Panc1 (cell line): ENCODE measurements at places on chromosomes 13 and 19.

DNA sequence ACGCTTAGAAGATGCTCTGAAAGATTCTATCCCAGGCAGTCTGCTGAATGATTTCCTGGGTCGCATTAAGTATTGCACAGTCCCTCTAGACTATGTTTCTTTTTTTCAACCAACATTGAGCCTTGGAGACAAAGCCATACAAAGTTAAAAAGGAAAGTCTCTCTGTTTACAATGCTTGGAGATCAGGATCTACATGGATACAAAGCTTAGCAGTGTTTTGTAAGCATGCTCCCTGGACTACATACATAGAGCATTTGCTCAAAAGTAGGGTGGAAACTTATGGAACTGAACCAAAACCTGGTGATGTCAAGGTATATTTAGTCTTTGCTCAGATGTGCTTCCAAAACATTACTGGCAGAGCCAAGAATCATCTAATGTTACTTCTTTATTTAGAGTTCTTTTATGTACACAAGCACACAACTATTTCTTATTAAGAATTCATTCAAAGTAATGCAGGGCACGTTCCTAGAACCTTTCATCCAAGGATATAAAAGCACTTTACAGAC is 241.2 kb downstream of the ABCC4 start:
- DNase-seq, result no peak

GRCh38 chr19:23887642-23888041 is 27.0 kb upstream of the ZNF726 start:
- no peak for DNase-seq

GRCh38 chr19:52640916-52641315 is 2.8 kb upstream of the ZNF83 start:
- DNase-seq, result no peak

GRCh38 chr13:22915442-22916082 is 265.2 kb upstream of the SGCG start:
- DNase-seq, result no peak

DNA sequence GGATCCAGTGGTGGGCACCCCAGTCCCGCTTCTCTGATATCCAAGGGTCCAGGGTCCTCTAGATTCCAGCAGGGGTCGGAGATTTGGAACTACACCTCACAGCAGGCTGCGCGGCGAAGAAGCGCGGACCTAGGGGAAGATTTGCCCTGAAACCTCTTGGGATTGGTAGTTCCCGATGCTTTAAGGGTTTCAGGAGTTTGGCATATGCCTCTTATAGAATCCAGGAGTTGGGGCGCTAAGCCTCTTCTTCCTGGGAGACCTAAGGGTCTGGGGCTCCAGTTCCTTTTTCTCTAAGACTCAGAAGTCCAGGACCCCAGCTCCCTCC is 349 bp downstream of the BCL2L12 start:
- no peak for DNase-seq

DNA sequence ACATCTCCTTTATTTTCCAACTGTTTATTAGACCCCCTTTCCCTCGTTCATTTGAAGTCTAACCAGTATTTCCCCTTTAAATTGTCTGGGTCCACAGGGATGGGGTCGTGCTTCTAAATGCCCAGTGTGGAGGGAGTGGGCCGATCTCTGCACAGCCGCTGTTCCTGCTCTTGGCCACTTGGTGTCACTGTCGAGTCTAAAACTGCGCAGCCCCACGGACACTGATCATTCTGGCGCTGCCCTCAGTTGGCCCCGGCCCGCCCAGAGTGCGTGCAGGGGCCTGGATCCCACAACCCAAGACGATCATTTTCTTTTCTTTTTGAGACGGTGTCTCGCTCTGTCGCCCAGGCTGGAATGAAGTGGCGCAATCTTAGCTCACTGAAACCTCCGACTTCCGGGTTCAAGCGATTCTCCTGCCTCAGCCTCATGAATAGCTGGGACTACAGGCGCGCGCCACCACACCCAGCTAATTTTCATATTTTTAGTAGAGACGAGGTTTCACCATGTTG is 12.0 kb downstream of the WDR88 start:
- DNase-seq, result peak; percentile 50

DNA sequence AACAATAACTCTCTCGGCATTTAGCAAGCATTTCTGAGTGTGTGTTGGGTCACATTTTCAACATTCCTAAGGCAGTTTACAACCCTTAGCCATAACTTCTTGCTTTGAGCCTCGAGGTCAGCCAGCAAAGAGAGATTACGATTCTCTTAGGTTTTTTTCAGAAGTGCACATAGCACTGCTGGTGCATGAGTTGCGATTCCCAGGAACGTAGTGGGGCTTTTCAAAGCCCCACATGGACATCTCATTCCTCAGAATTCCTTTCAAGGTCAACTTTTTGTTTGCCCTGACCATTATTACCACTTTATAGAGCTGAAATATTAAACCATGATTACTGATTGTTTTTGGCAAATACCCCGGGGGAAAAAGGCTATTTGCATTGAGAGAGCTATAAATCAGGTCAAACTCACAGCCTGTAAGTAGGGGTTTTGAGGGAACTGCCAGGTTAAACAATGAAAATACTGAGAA is 705.3 kb downstream of the GPC5 start:
- DNase-seq, result no peak

DNA sequence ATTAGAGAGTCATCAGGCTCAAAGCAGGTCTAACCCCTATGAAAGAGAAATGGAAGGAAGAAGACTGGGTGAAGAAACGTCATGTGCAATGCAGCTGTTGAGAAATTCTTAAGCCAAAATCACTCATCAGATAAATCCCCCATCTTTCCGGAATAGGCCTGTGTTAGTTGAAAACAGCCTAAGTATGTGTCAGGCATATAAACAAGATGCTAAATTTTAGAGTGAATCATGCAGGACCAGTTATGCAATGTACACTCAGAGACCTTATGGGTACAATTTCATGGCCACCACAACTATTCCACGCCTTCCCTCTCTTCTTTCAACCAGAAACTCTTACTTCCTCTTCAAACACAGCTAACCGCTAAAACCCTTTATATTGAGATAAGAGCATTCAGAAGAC is 717.7 kb upstream of the ATXN8OS start:
- DNase-seq, result no peak

DNA sequence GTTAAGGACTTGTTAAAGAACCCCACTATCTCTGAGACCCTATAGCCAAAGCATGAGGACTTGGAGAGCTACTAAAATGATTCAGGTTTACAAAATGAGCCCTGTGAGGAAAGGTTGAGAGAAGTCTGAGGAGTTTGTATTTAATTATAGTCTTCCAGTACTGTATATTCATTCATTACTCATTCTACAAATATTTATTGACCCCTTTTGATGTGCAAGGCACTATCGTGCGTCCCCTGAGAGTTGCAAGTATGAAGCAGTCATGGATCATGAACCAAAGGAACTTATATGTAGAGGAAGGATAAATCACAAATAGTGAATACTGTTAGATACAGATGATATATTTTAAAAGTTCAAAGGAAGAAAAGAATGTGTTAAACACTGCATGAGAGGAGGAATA is 84.4 kb downstream of the DNAJC15 start:
- DNase-seq, result no peak

DNA sequence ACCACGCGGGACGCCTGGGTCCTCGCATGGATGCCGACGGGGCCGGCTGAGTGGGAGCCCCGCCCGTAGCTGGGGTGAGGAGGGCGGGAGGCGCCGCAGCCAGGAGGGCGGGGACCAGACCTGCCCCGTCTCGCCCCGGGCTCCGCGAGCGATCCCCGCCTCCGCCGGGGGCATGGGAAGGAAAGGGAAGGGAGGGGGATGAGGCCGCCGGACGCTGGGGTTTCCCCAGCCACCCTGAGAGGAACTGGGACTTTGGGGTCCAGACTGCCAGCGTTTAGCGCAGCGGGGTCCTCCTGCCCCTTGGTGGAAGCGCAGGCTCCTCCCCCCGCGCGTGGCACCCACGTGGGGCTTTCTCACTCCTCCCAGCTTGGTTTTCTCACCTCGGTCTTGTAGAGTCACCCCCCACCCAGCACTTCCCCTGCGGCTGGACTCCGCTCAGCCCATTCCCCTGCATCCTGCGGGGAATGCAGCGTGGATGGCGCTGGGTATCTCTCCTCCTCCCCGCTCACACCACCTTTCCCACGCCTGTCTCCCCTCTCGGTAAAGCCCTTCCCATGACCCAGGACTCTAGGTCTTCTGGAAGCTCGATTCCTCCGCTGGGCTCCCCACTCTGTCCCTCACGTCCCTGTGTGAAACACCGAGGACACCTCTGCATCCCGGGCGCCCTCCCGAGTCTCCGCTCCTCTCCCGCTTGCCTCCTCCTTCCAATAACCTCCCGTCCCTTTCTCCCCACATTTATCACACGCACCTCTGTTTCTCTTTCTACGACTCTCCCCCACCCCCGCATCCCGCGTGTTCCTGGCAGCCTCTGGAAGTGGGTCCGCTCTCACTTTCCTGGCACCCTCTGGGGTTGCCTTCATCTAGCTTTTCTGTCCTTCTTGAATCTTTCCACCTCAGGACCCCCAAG is 2.1 kb downstream of the TGFB1 start:
- no peak for DNase-seq

DNA sequence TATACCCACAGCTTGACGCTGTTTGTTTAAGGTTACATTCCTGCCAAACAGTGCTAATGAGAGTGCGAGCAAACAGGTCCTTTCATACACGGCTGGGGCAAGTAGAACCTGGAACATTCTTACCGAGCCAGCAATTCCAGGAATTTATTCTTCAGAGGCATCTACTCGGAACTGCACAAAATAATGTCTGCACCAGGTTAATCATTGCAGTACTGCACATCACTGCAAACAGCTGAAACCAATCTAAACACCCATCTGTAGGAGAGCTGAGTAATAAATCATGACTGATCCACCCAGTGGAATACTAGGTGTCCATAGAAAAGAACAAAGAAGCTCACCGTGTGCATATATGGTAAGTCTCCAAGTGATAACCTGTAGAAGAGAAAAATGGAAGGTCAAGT is 1.2 kb upstream of the ZNF579 start:
- DNase-seq, result no peak

GRCh38 chr19:2509096-2509495 is 33.2 kb downstream of the GADD45B start:
- no peak for DNase-seq

GRCh38 chr19:32672841-32673240 is 2.1 kb downstream of the ANKRD27 start:
- no peak for DNase-seq

GRCh38 chr19:56156768-56157167 is 15.7 kb downstream of the ZNF444 start:
- no peak for DNase-seq

DNA sequence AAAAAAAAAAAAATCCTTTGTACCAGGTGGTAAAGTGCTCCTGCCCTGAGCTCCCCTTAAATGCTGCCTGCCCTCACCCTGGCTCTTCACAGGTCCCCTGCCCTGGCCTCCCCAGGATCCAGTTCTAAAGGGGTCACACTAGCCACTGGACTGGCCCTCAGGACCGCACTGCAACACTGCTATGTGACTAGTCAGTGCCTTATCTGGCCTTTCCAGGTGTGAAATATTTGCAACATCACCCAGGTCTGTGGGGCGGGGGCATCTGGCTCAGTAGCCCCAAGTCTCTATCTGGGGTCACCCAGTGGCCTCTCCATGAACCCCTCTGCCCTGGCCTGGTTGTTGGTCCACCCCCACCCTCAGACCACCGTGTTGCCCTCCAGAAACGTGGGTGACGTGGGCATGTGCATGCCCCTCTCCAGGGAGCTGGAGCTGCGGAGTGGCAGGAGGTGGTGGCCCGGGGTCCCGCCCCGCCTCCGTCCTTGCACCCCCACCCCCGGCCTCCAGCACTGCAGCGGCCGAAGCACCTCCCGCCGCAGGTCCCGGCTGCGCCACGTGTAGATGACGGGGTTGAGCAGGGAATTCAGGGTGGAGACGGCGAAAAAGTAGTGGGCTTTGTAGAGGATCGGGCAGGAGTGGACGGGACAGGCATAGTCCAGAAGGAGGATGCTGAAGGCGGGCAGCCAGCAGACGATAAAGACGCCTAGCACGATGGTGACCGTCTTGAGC is 7.5 kb downstream of the S1PR2 start:
- no peak for DNase-seq

- no peak for DNase-seq
Observed at GRCh38 chr13:46527237-46527636, 25.7 kb upstream of the LRCH1 start.

DNA sequence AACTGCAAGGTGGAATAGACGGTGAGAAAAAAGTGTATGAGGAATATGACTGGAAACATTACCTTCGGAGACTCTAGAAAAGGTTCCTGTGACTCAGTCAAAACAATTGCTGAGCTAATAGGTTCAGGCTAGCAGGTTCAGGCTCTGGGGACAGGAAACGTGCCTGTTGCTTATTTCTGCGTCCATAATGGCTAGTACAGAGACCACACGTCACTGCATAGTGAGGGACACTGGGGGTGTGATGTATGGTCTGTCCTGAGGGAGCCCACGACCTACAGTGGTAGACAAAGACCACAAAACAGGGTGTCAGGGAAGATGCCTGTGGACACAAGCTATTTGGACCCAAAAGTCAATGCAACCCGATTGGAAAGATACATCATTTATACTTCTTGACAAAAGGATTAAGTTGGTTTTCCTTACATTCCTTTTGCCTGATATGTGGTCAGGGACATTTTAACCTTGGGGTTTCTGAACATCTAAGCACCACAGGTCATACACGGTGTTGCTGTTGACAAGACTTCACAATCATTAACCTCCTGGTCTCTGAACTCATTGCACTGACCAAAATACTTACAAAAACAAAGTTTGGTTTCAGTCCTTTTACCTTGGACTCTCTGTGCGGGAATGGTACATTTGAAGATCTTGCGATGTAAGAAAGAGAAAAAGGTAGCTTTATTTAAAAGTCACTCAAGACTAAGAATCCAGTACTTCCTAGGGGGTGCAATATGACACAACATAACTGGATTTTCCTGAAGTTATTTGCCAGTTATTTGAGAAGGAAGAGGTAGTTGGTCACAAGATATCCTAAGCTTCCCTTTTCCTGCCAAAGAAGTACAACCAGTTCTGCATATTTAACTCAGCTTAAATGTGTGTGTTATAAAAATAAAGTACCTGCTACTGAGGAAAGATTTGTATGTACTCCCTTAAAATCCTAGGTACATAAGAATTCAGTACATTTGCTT is 20.0 kb downstream of the CRYL1 start:
- DNase-seq, result no peak

DNA sequence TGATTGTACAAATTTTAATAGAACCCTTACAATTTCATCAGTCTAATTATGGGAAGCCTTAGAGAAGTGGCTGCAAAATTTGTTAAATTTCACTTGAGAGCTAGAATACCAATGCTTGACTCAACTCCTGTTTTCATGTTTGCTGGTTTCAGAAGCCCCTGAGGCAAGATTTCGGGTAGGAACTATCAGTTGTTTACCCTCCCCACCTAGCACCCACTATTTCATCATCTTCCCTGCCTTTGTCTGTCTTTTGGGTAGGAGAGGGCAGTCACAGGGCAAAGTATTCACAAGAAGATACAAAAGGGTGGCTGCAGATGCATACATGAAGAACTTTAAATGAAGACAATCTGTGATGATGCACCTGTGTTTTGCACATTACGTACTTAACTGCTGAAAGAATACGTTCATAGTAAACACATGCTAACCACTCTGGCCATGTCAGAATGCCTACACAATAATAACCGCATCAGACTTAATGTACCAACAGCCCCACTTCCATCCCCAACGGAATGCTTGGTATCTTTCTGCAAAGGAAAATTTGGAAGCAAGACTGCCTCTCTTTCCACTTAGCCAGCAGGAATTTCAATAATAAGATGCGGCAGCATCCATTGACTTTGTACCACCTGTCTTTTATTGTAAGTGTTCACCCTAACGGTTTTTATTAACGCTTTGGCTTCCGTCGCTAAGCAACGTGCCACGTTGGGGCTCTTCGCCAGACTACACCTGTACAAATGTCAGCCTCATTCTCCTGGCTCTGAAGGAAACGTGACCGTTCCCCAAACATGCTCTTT is 30.4 kb downstream of the TPT1 start:
- no peak for DNase-seq

GRCh38 chr19:11288349-11288748 is 7.6 kb upstream of the TSPAN16 start:
- no peak for DNase-seq
